H4 (cell line): ENCODE measurements at places on chromosomes 11 and 22. TPM values are rescaled to one million over a fixed set of nuclear protein-coding genes. Genes with fewer than 3 reads are reported as not detected.

The DGCR6 gene
- 1.1 TPM in 1 of 2 replicates, not detected in the other for total RNA-seq

The UBE2L3 gene
- 60.5 and 61.0 TPM in 2 replicates for total RNA-seq

The OR4D5 gene
- not detected in 2 replicates for total RNA-seq

The CHCHD10 gene
- 0.72 and 14.9 TPM in 2 replicates for total RNA-seq

The TSPAN32 gene
- total RNA-seq, result 0.81 and 4.0 TPM in 2 replicates

The APOBEC3A gene
- total RNA-seq, result not detected in 2 replicates

The HORMAD2 gene
- not detected in 2 replicates for total RNA-seq

The CTSW gene
- not detected in 2 replicates for total RNA-seq
